Activated CD8-positive, alpha-beta memory T cell treated with anti-CD3 and anti-CD28 coated beads, Interleukin-2, amount 10 ng/mL, durations not matched to agents 7 days and 5 days (primary cell): ENCODE measurements at places on chromosomes 5 and 9. TPM values are rescaled to one million over a fixed set of nuclear protein-coding genes. Genes with fewer than 3 reads are reported as not detected.
A peak's percentile ranks its signal among the peaks of the same experiment; 100 is the strongest.

The HTR4 gene
- total RNA-seq, result not detected

The HMGCR gene
- 69.5 TPM for total RNA-seq

The UBE2QL1 gene
- not detected for total RNA-seq

The MED10 gene
- 41.2 TPM for total RNA-seq

The ZNF300 gene
- total RNA-seq, result 0.44 TPM

GRCh38 chr5:172508471-172509404 lies 54.4 kb upstream of the SH3PXD2B start:
- DNase-seq, result peak; percentile 27

GRCh38 chr5:167967494-167968177 lies 323.8 kb upstream of the WWC1 start:
- no peak for DNase-seq

DNA sequence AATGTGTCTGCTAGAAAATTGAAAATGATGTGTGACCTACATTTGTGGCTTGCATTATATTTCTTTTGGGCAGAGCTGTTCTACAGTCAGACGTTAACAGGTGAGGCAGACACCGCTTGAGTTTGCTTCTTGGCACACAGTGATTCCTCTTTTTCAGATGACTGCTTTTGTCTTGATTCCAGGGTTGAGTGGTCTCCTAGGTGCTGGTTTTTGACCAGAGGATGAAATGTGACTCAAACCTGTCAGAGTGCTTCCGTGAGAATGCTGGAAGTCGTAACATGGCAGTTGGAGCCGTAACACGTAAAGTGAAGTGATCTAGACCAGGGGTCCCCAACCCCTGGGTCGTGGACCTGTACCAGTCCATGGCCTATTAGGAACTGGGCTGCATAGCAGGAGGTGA lies 28.3 kb upstream of the NDFIP1 start:
- no peak for DNase-seq

DNA sequence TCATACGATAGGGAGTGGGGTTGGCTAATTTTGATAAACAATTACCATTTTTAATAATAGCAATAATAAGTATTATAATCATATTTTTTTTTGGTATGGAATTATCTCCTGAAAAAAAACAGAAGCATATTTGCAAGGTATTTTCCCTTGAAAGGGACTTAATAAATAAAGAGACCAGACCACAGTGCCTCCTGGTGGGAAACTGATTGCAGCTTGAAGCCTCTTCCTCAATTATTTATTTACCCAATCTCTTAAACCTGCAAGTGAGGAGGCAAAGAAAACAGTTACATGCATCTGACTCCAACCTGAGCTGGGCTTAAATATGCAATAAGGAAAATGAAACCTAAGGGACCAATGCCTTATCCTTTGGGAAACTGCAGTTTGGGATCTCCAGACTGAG lies 388.1 kb upstream of the ACO1 start:
- DNase-seq, result no peak

GRCh38 chr9:112258106-112258505 lies 75.3 kb downstream of the PTBP3 start:
- DNase-seq, result no peak

GRCh38 chr5:53472279-53472678 lies 8.2 kb upstream of the FST start:
- no peak for DNase-seq

GRCh38 chr9:87613265-87614111 lies 112.4 kb upstream of the CTSL start:
- no peak for DNase-seq

DNA sequence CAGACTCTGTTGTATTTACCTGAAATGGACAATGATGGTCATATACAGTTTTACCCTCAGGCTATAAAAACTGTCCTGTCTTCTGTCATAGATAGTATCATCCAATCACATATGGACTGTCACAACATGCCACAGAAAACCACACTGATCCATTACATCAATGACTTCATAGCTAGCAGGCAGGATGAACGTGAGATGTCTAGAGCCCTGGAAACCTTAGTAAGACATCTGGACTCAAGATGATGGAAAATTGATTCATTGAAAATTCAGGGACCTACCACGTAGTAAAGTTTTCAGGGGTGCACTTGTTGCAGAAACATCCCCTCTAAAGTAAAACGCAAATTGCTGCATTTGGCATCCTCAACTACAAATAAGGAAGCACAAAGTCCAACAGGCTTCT lies 284.4 kb upstream of the RGMB start:
- no peak for DNase-seq

GRCh38 chr5:14528926-14529325 lies 52.7 kb upstream of the OTULINL start:
- DNase-seq, result no peak

DNA sequence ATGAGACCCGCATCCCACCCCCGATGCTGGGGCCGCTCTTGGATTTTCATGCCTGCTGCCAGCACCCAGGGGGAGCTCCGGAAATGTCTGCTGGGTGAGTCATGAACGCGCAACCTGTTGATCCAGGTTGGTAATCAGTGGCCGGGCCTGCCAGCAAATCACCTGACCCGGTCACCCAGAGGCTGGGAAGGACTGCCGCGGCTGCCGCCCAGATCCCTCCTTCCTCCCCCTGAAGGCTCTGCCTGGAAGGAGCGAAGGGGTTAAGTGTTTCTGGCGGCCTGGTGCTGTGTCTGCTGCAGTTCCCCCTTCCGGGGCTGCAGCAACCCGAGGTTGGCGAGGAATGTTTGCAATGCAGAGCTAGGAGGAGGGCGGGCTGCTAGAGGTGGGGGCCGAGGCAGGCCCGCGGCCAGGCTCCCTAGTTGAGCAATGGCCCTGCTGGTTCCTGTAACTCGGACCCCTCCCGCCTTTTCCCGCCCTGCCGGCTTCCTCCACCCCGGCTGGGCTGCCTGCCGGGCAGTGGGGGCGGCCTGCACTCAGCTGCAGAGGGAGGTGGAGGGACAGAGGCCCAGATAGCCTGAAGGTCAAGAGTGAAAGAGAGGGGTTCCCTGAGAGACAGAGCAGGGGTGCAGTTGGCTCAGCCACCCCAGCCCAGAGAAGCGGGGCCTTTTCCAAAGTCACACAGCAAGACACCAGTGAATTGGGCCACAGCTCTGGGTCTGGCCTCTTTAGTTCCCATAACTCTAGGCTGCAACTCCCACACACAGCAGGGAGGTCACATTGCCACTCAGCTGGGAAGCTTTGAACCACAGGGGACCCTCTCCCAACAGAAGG lies 156.3 kb upstream of the IER5L start:
- no peak for DNase-seq

- DNase-seq, result no peak
Observed at GRCh38 chr9:86822006-86822801, 125.1 kb downstream of the GAS1 start.

DNA sequence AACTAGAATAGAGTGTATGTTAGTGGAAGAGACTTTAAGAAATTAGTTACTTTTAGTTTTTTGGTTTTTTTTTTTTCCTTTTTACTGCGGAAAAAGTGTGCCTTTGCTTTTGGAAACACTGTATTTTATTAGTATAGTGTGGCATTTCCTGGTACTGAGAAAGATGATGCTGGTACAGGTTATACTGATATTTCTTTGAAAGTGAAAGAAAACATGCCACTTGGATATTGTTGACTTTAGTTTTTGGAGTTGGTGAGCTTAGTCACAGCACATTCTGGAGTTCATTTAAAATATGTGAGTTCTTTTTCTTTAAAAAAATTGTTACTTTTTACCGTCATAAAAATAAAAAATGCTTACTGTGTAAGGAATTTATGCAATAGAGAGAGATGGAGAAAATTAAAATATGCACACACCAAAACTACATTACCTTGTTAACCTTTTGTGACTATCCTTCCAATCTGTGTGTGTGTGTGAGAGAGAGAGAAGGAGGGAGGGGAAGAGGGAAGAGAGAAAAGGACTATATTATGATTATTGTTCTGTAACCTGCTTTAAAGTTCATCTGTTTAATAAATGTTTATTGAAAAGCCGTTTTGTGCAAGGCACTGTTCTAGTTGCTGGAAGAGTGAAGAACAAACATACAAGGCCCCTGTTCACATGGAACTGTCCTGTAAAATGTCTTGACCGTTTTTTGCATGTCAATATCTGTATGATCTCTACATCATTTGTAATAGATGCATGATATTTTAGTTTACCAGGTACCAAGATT lies 1.9 kb downstream of the UGCG start:
- DNase-seq, result no peak

DNA sequence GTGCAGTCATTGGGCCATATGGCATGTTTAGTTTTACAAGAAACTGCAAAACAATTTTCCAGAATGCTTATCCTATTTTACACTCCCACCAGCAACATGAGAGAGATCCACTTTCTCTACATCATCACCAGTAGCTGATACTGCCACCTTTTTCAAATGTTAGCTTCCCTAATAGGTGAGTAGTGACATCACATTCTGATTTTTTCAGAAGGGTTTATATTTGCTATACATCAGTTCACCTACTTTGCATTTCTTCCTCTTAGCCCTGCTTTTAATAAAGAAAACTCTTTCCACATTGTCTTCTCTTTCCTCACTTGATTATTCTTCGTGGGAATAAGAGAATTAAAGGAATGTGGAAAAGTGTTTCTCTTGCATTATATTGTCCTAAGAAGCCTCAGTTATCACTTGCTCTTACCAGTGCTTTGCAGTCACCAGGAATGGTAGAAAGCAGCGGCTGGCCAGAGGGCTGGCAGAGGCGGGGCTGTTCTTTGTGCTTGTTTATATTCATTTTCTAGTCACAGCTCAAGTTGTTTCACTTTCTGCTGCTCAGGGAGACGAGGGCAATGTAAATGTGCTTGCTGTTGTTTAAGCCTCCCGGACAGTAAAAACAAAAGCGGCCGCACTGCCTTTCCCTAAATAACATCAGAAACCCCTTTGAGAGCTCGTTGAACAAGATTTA lies 164.8 kb downstream of the HSD17B3 start:
- peak; percentile 66 for DNase-seq

DNA sequence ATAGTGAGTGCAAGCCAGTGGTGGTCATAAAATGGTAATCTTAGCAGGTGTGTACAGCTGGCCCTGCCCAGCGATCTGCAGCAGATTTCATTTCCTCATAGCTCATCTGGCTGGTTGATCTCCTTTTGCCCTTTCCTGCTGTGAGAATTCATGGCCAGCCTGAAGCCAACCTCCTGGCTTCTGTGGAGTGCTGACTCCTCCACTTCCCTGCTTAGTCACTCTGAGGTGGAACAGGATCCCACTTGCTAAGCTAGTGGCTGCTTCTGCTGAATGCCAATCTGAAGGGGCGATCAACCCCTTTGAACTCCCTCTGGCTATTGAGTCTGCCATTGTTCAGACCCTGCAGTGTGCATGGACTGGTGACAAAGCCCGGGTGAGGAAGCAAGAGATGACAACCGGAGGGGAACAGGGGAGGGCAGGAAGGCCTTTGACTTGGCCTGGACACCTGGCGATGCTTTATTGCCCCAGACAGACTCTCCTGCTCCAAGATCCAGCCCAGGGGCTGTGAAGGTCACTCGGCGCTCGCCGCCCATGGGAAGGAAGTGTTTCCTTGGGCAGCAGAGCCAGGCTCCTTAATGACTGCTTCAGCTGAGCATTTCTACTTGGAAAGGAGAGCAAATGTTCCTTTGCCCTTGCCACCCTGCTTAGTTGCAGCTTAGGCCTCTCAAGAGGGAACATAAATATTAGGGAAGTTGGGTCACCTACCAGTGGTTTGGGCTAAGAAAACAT lies 341.1 kb downstream of the ZSWIM6 start:
- DNase-seq, result no peak

GRCh38 chr5:173645437-173645807 lies 29.0 kb upstream of the BOD1 start:
- no peak for DNase-seq

GRCh38 chr9:135070198-135070951 lies 17.1 kb upstream of the OLFM1 start:
- DNase-seq, result no peak

DNA sequence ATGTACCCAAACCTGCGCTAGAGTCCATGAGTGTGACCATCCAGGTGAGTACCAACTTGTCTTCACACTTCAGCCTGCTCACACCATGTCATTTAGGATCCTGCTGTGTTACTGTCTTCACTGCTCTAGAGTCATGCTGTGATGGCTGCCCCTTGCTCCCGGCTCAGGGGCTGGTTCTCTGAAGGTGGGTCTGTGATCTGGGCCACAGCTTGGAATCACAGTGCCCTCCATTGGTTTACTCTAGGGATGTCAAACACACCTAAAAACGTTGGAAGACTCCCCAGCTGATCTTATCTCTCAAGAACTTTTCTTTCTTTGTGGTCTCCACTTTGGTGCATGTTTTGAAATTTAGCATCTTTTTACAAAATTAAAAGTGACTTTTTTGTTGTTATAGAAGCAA lies 53.8 kb downstream of the NFX1 start:
- DNase-seq, result no peak

- no peak for DNase-seq
Observed at GRCh38 chr5:96968614-96969013, 32.7 kb downstream of the LNPEP start.
